ENCODE measurements at places on chromosomes 3 and 15.

GRCh38 chr15:90271459-90272166, 6.1 kb downstream of the NGRN start:
- DNase-seq, result no peak

- DNase-seq, result no peak
These were observed 101.5 kb downstream of the FBXL22 start for GRCh38 chr15:63698692-63699091.

DNA sequence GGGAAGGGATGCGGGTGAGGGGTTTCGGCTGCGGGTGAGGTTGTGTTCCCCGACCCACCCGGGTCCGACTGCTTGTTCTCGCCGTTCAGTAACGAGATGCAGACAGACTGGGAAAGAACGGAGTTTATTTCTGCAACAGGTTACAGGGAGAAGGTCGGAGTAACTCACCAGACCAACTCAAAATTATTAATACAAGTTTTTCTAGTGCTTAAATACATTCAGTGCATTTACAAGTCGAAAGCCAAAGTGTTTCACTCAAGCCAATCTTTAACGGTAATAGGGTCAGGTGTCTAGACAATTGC, 492 bp upstream of the HIGD1A start:
- DNase-seq, result no peak

- DNase-seq, result no peak
These were observed 4.6 kb downstream of the TMEM266 start for GRCh38 chr15:76064375-76064774.

DNA sequence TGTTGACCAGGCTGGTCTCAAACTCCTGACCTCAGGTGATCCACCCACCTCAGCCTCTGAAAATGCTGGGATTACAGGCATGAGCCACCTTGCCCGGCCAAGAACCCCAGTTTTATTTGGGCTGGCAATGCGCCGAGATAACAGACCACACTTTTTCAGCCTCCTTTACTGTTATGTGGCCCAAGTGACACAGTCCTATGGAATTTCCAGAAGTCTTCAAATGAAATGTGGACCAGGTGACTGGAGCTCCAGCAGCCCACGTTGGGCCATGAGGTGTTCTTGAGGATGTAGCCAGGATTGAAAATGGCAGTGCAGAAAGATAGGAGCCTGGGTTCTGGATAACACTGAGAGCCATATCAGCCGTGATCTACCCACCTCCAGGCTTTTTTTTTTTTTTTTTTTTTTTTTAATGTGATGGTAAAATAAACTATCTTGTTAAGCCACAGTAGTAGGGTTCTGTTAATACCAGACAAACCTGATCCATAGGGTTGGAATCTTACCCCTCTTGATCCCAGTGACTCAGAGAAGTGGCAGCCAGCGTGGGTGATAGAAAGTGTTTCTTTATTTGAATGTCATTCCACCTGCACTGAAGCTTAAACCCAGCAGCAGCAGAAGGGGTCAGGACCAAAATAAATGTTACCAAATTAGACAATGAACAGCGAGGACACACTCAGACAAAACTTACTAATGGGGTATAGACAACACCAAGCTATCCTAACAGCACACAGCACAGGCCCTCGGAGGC, 55.6 kb downstream of the LHFPL4 start:
- DNase-seq, result no peak

GRCh38 chr3:62095756-62096155, 277.6 kb downstream of the FEZF2 start:
- DNase-seq, result no peak

DNA sequence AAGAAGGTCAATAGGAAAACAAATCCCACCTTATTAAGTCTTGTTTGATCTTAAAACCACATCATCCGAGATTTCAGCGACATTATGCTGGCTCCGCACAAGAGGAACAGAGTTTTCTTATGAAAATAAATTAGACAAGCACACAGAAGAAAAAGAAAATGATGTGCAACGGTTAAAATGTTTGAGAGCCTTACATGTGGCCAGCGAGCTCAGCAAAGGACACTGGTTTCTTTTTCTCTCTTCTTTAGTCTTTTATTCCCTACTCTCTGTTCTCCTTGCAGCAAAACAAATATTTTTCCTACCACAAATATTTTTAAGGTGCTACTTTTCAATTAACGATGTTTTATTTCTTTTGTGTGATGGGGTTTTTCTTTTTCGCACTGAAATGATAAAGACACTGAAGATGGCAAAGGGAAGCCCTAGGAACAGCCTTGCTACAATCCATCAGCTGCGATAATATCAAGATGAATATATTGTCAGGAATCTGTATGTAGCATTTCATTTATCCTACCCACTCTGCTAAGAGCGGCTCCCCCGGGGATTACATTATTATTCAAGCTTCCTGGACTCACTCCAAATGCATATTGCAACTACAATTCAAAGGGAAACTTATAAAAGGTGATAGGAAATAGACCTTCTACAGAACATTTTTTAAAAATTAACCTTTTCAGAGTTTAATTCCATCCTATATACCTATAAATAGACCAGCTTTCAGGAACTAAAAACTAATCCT, 72.9 kb downstream of the ANXA2 start:
- DNase-seq, result no peak
